Stimulated activated CD4-positive, alpha-beta T cell treated with anti-CD3 and anti-CD28 coated beads, Interleukin-15, amount 100 ng/mL, for 48 hours (primary cell): ENCODE measurements at places on chromosomes 16 and 17.

- DNase-seq = no peak
These were observed 3.5 kb upstream of the SNX29 start for GRCh38 chr16:11973070-11973469.

- DNase-seq = peak; percentile 46
These were observed 32.3 kb downstream of the GRB7 start for GRCh38 chr17:39769974-39770587.

GRCh38 chr16:57169327-57169726 lies 16.5 kb downstream of the PSME3IP1 start:
- no peak for DNase-seq

DNA sequence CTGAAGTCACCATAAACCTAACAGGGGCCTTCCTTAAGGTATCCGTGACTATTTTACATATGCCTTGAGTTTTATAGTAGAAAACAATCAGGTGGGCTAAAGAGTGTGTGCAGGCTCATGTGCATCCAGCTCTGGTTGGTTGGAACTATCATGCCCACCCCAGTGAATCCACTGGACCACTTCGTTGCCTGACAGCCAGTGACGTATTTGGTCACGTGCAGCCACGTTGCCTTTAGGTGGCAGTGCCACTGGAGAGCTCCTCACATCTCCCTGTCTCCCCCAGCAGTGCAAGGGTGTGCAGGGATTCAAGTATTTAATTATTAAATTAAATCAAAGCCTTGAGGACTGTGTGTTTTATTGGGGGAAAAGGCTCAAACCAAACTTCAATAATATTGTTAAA lies 42.1 kb upstream of the DNAH17 start:
- no peak for DNase-seq

DNA sequence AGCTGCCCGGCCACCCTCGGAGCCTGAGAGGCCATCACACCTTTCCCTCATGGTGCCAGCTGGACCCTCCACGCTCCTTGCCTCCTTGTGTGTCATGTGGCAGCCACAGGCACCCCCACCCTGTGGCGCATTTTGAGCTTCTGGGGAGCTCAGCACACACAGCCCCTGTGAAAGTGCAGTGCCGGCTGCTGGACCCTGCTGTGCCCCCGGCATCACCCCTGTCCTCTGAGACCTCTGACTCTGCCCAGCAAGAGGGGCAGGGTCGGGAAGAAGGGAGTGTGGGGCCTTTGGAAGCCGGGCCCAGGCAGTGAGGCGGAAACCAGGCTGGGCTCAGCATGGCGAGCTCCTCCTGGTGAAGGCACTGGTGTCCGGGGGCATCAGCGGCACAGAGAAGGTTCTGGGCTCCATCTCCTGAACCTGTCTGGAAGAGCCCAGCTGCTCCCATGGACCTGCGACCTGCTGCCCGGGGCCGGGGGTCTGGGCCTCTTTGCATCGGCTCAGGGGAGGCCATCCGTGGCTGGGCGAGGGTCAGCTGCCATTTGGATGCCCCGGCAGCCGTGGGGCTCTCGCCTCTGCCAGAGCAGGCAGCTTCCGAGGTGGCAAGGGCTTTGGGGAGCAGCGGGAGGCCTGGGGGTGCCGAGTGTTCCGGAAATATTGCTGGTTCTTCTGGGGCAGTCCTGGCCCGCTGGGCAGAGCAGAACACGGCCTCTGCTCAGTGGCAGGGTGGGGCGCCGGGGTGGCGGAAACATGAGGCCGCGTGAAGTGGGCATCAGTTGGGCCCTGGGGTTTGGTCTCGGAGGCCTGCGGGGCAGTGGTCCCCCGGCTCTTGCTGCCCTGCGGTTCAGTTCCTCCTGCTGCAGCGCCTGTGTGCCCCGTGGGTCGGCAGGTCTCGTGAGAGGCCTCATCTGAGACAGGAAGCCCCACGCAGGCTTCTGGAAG lies 17.9 kb downstream of the CENPX start:
- DNase-seq = no peak

GRCh38 chr17:48429638-48430586 lies at the start of gene SKAP1:
Gene SKAP1 (minus strand): TSS chr17:48430214.
- DNase-seq = peak; percentile 46

DNA sequence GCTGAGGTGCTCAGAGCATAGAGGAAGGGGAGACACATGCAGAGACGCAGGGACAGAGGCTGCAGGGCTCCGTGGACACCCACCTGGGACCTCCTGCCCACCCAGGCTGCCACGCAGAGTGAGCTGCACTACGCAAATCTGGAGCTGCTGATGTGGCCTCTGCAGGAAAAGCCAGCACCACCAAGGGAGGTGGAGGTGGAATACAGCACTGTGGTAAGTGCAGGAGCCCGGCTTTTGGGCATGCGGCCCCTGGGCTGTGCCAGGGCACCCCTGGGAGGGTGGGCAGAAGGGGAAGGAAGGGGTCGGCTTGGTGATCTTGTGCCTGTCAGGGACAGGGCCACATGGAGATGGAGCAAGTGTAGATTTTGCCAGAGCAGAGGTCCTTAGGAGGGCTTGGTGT lies 15.2 kb downstream of the CD300A start:
- no peak for DNase-seq

DNA sequence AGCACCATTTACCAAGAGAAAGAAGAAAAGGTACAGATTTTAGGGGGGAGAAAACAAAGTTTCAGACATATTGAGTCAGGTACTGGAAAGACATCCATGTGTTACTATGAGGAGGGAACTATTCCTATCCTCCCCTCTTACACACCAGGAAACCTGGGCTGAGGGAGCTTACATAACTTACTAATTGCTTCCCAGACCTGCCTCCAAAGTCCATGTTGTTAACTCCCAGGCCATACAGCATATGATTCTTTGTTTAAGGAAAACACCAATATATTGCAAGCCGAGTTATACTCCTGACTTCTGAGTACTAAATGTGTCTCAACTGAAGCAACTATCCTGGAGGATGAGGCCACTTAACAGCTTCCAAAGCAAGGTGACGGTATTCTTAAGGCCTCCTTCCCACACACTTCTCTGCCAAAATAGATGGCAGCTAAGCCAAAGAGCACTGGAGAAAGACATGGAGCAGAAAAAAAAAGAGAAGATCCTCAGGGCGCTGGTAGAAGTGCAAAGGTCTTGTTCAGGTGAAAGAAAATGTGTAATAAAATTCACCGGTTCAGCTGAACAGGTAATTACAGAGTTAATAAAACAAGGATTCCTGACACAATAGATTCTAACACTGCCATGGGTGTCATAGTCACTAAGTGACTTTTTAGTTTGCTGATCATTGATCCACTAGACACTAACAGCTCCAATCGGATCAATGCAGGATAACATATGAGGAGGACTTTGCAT lies 151.1 kb downstream of the SKAP1 start:
- DNase-seq = no peak

- DNase-seq = no peak
These were observed 111.7 kb downstream of the SDR42E1 start for GRCh38 chr16:81899601-81900000.

- no peak for DNase-seq
These were observed 83.9 kb downstream of the HIC1 start for GRCh38 chr17:2138761-2139160.

DNA sequence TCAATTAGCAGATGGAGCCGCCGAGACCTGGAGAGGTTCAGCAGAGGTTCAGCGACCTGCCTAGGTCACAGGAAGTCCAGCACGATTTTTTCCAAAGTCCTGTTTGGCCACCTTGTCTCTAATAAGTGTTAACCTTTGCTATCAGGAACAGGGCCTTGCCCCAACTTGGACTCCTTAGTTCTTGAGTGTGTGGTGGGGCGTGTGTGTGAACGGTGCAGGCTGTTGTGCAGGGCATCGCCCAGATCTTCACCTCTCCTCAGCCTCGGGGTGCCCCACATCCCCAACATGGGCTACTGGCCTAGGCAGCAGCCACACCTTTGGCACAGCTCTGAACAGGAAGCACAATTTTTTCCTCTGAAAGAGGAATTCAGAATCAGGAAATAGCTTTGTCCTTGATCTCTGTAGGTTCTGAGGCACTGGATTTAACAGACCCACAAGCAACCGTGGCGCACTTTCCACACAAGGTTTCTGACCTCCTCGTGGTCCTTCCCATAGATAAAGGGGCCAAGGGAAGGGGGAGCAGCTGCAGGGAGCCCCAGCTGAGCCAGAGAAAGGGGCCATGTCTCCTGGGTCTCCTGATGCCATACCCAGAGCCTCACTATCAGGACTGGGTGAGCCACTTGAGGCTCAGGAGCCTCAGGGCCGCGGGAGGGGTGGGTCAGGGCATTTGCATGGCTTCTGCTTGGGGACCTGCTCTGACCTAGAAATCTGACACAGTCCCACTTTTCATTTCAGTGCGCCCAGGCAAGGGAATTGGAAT lies 10.4 kb downstream of the MPRIP start:
- no peak for DNase-seq

- DNase-seq = peak; percentile 21
These were observed 18.2 kb downstream of the LASP1NB start for GRCh38 chr17:38943607-38944006.
